Endothelial cell (in vitro differentiated cells): ENCODE measurements at places on chromosomes 3 and 15. TPM values are rescaled to one million over a fixed set of nuclear protein-coding genes. Genes with fewer than 3 reads are reported as not detected.

GRCh38 chr15:78197632-78198031 lies 36.7 kb downstream of the ACSBG1 start:
- DNase-seq = no peak

GRCh38 chr3:177300039-177300833 lies 103.0 kb upstream of the TBL1XR1 start:
- no peak for DNase-seq

- no peak for DNase-seq
Measured at GRCh38 chr3:118476885-118477618, 557.6 kb downstream of the IGSF11 start.

DNA sequence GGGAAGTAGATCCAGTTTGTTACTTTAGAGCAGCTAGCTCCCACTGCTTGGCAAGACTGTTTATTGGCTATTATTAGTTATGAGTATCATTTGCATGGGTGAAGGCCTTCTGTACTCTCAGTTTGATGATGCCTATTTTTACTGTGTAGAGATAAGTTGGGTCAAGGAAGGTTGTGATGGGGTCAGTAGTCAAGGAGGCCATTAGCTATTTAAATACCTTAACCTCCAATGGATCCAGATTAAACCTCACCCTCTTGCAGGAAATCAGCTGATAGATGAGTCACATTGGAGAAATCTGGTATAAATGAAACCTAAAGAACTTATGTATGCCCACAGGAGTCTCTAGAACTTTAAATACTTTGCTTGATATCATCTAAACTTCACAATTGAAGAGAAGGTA lies 45.0 kb downstream of the THBS1 start:
- no peak for DNase-seq

DNA sequence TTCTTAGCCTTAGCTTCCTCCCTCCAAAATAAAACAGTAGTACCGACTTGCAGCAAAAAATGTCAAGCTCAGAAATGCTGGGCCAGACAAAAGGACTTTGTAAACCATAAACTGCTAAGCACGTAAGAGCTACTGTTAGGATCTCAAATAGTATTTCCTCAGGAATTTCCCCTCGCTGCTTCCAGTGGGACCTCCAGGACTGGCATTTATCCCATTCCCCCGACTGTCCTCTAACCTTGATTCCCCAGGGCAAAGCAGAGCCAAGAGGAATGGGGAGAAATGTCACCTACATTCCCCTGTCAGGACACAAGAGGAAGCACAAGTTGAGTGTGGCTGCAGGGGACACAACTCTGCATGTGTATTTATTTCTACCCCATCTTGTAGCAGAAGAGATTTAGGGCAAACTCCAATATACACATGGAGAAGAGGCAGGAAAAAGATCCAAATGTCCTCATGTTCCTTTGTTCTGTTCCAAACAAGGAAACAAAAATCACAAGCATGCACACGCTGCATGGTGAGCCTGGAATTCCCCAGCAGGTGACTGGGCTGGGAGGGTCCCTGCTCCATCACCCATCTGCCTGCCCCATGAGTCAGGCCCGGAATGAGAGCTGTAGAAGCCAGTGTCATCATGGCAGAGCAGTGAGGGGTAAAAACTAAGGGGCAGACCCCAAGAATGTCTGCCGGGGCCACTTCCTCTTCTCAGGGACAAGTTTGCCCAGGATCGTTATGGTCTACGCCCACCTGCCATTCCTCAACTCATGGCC lies 4.2 kb downstream of the STOML1 start:
- DNase-seq = no peak

- no peak for DNase-seq
Measured at GRCh38 chr3:129315223-129315997, 36.7 kb downstream of the HMCES start.

DNA sequence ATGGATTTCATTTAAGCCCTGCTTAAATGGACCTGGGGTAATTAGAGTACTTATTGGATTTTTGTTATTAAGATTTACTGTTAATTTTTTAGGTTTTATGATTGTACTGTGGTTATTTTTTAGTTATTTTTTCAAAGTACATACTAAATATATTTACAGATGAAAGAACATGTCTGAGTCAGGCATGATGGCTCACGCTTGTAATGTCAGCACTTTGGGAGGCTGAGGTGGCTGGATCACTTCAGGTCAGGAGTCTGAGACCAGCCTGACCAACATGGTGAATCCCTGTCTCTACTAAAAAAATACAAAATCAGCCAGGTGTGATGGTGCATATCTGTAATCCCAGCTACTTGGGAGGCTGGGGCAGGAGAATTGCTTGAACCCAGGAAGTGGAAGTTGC lies 16.2 kb upstream of the RPL24 start:
- no peak for DNase-seq

GRCh38 chr3:183875411-183875810 lies 9.3 kb downstream of the PARL start:
- no peak for DNase-seq

DNA sequence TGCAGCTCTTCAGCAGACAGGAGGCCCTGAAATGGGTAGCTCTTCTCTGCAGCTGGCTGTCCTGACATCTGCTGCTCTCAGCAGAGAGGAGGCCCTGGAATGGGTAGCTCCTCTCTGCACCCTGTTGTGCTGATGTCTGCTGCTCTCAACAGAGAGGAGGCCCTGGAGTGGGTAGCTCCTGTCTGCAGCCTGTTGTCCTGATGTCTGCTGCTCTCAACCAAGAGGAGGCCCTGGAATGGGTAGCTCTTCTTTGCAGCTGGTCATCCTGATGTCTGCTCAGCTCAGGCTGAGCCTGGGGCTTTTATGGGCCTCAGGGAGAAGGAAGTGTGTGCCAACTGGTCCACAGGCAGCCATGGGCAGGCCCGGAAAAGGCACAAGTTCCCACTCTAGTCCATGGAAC lies 66.6 kb downstream of the PIK3CB start:
- no peak for DNase-seq

GRCh38 chr3:10198761-10199649 lies 34.3 kb downstream of the IRAK2 start:
- no peak for DNase-seq

DNA sequence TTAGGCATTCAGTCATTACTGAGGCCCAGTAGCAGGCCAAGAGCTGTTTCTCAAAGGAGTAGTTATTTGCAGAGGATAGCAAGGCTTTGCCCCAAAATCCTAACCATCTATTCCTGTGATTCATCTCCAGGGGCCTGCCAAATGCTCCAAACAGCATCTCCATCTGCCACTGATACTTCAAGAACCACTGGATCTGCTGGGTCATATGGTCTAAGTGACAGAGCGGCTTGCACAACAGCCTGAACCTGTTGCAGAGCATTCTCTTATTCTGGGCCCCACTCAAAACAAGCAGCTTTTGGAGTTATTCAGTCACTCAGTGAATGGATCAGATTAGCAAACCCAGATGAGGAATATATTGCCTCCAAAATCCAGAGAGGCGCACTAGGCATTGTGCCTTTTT lies 68.8 kb upstream of the ALDH1A3 start:
- DNase-seq = no peak

GRCh38 chr3:61894988-61895935 lies 333.9 kb downstream of the PTPRG start:
- DNase-seq = no peak

- DNase-seq = no peak
Measured at GRCh38 chr3:69869643-69870042, 129.9 kb upstream of the SAMMSON start.

- no peak for DNase-seq
Measured at GRCh38 chr3:77236118-77236517, 196.2 kb downstream of the ROBO2 start.

GRCh38 chr3:9951962-9952805 lies at the start of gene PRRT3:
Gene PRRT3 (minus strand): TSS chr3:9952408. CDS start chr3:9950115, 2,293 bp downstream.
- DNase-seq = peak; percentile 55

Gene B3GALNT1
- total RNA-seq = 6.6 TPM

DNA sequence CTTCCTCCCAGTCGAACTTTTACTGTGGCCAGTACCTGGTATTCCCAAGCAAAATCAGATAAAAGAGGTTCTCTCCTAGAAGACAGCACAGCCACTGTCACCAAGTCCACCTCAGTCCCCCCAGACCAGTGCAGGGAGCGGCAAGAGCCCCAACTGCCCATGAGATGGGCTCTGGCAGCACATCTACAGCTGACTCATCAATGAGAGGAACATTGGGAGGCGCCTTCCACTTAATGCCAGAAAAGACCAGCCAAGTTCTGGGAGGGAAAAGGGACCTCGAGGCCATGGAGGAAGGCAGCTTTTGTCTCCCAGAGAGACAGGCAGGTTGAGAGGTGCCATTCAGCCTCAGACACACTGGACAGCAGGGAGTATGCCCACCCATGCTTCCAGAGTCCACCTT lies 28.2 kb downstream of the POC1A start:
- no peak for DNase-seq

Gene FHIT
- 20.2 TPM for total RNA-seq

Gene STRIT1
- not detected for total RNA-seq

- DNase-seq = no peak
Measured at GRCh38 chr3:192843723-192844485, 73.8 kb downstream of the MB21D2 start.

DNA sequence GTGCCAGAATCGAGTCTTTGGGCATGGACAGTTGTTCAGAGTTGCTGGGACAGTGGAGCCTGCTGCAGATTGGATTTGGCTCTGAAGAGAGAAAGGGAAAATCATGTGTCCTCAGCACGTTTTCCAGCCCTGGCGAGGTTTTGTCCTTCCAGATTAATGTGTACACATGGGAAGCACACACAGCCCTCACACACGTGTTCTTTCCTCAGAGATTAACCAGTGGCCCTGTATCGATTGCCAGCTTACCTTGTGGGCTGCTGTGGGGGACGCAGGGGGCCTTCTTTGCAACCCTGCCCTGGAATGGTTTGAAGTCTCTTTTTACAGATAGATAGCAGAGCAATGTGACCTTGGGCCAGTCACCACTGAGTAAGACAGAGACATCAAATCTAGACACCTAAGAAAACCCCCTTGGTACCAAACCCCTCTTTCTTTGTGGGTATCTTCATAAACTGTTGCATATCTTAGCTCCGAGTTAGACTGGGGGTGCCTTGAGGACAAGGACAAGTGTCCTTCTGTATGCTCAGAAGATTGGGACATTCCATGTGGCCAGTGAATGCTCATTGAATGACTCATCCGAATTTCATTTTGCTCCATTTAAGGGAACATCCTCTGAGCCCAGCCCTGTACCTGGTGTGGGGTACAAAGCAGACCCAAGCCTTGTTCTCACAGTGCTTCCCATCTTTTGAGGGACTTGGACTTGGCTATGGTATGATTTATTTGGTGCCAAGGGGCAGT lies 48.0 kb downstream of the SMAD6 start:
- DNase-seq = no peak

Gene PHLDB2
- 47.8 TPM for total RNA-seq

DNA sequence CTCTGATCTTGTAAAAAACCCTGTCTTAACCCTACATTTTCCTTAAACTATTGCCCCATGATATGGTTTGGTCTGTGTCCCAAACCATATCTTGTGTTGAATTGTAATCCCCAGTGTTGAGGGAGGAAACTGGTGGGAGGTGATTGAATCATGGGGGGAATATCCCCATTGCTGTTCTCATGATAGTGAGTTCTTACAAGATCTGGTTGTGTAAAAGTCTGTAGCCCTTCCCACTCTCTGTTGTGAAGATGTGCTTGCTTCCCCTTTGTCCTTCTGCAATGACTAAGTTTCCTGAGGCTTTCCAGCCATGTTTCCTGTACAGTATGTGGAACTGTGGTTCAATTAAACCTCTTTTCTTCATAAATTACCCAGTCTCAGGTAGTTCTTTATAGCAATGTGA lies 881.4 kb downstream of the DIPK2A start:
- no peak for DNase-seq

DNA sequence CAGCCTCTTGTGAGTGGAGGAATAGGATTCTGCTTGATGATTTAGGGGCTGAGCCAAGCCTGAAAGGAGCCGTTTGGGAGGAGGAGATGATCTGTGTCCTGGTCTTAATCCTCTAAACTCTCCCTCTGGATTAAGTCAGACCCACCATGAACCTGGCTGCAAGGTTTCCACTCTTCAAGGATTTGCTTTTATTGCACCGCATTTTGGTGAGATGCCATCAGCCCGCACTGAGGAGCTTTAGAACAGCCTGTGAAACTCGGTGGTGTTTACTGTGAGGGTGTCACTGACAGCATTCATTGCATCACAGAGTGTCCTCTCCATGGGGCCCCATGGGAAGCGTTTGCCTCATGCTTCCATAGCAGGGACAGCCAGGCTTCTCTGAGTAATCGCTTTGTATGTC lies 59.2 kb downstream of the EPHB1 start:
- DNase-seq = no peak

- no peak for DNase-seq
Measured at GRCh38 chr3:112138219-112138969, 5.3 kb upstream of the GCSAM start.

GRCh38 chr3:128334766-128335165 lies 131.9 kb downstream of the DNAJB8 start:
- no peak for DNase-seq

DNA sequence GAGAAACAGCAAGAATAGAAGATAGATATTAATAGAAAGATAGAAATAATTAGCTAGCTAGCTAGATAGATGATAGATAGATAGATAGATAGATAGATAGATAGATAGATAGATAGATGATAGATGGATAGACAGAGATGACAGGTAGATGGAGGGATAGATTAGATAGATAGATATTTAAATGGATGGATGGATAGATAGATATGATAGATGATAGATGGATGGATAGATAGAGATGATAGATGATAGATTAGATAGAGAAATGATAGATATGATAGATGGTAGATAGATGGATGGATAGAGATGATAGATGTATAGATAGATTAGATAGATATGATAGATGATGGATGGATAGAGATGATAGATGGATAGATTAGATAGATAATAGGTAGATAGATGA lies 8.3 kb upstream of the ATP10A start:
- DNase-seq = no peak

- no peak for DNase-seq
Measured at GRCh38 chr3:38455639-38456430, 2.1 kb downstream of the ACVR2B start.
